Activated CD4-positive, alpha-beta T cell treated with anti-CD3 and anti-CD28 coated beads, Interleukin-2, amount 50 U/mL, for 24 hours (primary cell): ENCODE measurements at places on chromosomes 6 and 20.

DNA sequence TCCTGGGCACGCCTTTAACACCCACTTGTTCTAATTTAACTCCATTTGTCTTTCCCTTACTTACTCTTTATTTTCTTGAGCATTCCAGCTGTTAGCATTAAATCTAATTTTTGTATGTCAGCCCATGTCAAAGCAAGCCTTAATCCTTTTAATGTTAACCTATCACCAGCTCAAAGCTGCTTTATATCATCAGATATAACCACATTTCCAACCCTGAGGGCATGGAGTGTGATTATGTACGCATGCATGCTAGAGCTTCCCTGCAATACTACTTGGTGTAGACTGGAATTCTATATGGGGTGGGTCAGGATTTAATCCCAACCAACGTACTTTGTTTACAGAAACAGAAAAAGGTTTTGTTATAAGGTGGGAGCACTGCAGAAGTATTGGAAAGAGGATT, 139.4 kb upstream of the HMGN3 start:
- no peak for DNase-seq

- DNase-seq: no peak
Observed at GRCh38 chr20:50957276-50957675, 1.1 kb downstream of the DPM1 start.

- DNase-seq: peak; percentile 8
Observed at GRCh38 chr20:39264506-39265172, 302.5 kb downstream of the DHX35 start.

GRCh38 chr6:146961831-146962230, 242.4 kb upstream of the STXBP5 start:
- DNase-seq: no peak

- DNase-seq: no peak
Observed at GRCh38 chr6:92887871-92888270, 531.5 kb downstream of the EPHA7 start.

DNA sequence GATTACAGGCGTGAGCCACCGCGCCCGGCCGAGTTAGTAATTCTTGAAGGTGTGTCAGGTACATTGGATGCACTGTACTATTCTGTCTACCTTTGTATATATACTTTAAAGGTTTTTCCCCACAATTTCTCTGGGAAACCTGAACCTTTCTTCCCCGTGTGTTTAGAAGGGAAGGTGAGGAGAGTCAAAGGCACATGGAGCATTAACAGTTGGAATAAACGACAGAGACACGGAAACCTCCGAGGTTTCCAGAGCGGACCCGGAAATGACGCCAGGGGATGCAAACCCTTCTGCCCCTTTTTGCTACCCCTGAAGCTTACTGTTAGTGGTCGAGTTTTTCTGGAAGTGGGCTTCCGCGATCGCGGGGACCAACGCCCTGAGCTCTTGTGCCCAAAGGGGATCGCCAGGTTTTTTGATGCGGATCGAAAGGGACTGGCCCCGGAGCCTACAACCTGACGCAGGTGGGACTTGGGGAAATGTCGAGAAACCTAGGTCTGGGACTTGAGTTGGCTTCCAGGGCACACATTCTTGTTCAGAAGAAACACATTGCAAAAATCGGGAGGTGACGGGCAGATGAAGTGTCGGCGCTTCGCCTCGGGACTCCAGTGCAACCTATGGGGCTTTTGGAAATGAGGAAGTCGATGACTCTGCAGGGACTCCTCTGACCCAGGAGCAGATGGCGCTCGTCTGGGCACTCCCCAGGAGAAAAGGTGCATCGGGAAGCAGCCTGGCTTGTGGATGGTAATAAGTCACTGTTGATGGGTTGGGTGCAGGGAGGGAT, 218.2 kb downstream of the OR2B2 start:
- DNase-seq: peak; percentile 21

GRCh38 chr6:137910843-137911456, 43.9 kb downstream of the TNFAIP3 start:
- no peak for DNase-seq

GRCh38 chr6:127053032-127053874, 65.2 kb upstream of the RSPO3 start:
- no peak for DNase-seq

DNA sequence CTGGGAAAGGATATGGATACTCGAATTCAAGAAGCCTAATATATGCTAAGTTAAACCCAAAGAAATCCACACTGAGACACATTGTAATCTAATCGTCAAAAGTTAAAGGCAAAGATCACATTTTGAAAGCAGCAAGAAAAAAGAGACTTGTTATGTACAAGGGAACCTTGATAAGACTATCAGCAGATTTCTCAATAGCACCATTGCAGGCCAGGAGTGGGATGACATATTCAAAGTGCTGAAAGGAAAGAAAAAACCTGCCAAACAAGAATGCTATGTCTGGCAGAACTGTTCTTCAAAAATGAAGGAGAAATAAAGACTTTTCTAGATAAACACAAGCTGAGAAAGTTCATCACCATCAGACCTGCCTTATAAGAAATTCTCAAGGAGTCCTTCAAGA, 75.2 kb downstream of the COL21A1 start:
- no peak for DNase-seq

GRCh38 chr6:168370310-168370991, 50.9 kb upstream of the DACT2 start:
- DNase-seq: peak; percentile 28

GRCh38 chr6:137105375-137105774, 60.6 kb upstream of the IL20RA start:
- no peak for DNase-seq

- no peak for DNase-seq
Observed at GRCh38 chr20:46541229-46541935, 9.1 kb downstream of the OCSTAMP start.

DNA sequence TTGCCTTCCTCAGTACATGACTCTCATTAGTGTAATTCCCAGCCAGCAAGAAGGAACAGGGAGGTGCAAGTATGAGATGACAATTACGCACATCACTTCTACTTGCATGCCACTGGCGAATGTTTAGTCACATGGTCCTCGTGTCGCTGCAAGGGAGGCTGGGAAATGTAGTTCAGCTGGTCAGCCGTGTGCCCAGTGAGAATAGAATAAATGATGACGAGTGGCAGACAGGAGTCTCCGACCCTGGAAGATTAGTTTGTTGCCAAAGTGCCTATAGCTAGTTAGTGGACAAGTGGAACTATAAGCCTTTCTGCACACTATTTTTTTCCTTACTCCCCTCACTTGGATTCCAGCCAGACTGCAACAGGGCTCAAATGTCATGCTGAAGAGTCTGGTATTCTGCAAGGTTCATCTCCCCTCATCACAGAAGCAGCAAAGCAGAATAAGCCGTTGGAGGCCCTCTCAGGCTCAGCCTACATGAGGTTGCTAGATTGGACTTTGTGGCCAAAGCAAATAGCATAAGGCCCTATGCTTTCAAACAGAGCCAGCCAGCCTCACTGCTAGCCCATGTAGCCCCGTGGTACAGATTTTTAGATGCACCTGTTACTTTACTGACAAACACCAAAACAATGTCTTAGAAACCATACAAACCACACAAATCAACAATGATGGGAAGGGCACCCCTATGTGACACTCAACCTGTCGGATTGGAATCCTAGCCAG, 9.7 kb downstream of the LINC00237 start:
- no peak for DNase-seq

DNA sequence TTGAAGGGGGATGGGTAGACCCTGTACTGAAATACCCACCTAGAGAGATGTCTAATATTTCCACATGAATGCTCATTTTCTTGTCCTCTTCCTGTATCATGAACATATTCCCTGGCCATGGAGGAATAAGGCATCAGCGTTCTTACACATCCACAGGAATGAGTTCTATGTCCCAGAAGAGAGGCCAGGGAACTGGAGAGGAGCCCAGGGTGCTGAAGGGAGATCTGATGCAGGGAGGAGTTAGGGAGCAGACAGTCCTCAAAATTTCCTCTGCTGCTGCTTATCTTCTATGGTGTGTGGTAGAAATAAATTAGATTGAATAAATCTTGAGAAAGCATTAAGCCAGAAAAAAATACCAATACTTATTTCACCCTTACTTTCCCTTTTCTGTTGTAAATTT, 295.0 kb downstream of the KCNQ5 start:
- DNase-seq: no peak

DNA sequence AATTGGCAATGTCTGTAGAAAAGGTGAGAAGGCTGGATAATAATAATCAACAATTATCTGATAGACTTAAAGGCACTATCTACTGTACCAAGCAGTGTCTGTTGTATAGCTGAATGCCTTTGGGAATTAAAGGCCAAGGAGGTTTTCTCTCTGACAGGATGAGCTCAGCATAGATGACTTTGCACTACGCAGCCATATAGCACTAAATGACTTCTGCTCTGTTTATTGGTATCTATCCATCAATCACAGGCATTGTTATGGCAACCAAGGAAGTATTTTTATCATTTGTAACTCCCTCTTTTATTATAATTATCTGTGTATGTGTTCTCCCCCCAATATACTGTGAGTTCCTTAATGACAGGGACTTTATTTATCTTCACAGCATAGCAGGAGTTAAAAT, 654.3 kb downstream of the PHF3 start:
- no peak for DNase-seq

DNA sequence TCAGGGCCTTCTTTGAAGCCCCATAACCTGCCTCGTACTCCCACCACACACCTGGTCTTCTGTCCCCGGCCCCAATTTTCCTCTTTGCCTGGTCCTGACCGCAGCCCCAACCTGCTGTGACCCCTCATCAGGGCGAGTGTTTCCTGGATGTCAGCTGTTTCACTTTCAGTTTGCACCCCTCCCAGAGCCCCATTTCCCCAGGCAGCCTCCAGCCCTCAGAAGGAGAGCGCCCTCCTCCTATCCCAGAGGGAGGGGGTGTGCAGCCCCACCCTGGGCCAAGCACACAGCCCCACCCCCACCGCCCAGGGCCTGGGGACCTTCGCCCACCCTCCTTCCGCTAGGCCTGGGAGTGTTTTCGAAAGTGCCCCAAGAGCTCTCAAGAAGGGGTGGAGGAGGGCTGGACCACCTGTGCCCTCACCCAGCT, 1.5 kb downstream of the BAK1 start:
- no peak for DNase-seq

DNA sequence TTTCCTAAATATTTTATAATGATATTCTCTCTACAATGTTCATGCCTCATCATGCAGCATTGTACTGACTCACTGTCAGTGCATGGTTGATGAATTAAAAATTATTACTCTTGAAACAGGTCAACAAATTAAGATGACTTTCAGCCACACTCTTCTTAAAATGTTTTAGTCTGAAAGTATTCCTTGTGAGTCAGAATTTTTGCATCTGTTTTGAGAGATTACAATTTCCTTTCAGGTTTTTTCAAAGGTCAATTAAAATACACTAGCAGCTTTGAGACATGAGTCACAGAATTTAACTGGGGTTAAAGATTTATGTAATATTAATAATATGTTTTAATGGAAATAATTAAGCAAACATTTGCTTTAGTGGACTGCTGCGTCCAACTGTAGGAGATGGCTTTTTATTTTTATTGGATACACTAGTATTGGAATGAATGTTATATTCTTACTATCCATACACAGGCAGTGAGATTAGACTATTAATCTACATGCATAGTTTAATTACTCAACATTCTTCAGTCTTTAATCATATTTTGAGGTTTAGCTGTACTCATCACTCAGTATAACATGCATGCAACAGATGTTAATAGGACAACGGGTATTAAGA, 9.7 kb downstream of the COL12A1 start:
- DNase-seq: no peak

DNA sequence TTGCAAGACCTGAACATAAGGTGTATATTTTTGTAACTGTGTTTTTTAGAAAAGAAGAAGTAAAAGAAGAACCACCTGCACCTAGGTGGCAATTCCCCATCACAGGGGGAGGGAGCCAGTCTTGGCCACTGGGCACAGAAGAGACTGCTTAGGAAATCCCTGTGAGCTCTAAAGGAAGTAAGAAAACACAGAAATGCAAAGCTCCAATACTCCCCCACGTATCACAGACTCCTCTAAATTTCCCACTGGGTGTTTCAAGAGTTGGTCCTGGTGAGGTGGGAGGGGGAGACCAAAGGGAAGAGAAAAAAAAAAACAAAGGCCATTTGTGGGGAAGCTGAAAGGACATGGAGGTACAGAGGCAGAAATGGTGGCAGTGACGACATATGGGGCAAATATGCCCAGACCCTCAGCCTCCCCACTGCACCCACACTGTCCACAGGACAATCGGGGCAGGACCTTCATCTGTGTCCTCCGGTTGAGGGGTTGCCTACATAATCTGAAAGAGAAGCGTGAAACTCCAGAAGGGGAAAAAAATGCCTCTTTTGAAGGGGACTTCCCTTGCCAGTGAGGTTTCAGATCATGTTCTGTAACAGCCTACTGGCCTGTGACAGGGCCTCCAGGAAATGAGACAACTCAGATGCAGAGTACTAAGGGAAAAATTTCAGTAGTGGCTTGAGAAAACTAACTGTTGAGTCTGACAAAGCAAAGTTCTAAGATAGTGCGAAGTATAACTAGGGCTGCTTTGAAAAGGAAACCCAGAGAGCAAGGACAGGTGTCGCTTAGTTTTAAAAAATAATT, 226.2 kb upstream of the MARCKS start:
- peak; percentile 16 for DNase-seq

GRCh38 chr20:5714261-5715041, 35.8 kb upstream of the SHLD1 start:
- peak; percentile 8 for DNase-seq

DNA sequence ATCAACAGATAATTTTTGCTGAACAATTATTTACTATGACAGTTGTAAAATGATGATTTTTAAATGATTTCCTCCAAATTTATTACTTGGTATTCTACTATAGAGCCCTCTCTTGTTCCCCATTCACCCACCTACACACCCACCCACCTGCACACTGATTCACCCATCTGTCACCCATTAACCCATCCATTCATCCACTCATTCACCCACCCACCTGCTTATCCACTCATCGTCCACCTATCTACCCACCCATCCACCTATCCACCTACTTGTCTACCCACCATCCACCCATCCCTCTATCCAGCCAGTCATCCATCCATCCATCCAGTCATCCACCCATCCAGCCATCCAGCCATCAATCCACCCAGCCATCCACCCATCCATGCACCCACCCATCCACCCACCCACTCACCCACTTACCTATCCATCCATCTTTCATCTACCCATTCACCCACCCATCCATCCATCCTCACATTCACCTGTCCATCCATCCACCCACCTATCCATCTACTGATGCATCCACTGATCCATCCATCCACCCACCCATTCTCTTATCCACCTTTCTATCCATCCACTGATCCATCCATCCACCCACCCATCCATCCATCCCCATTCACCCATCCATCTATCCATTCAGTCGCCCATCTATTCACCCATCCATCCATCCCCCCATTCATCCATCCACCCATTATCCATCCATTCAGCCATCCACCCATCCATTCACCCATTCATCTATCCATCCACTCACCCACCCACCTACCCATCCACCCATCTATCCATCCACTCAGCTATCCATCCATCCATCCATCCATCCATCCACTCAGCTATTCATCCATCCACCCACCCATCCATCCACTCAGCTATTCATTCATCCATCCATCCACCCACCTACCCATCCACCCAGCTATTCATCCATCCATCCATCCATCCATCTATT, 72.0 kb downstream of the SYNJ2 start:
- no peak for DNase-seq

GRCh38 chr6:125207956-125208355, 54.4 kb downstream of the TPD52L1 start:
- DNase-seq: no peak
